Choroid plexus epithelial cell (primary cell): ENCODE measurements at places on chromosomes 1 and 21.

GRCh38 chr1:92934395-92935378 lies 26.6 kb downstream of the DIPK1A start:
- peak; percentile 73 for DNase-seq

GRCh38 chr21:25759573-25759972 lies 24.8 kb downstream of the GABPA start:
- peak; percentile 34 for DNase-seq

DNA sequence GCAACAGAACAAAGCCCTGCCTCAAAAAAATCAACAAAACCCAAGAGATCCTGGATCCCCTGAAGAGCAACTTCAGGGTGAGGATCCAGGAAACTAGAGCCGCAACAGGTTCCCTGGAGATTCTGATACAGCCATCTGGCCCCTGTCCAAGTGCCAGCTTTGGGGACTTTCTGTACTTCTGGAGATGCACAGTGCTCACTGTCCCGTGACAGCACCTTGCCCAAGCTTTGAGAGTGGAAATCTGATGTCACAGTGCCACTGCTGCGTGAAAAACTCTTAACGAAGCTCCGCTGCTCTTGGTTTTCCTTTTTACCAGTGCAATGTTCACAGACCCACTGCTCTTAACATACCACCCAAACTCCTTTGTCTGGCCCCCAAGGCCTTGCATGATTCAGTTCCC lies 26.3 kb downstream of the STK40 start:
- DNase-seq = no peak

GRCh38 chr21:46585191-46585953 lies 19.5 kb downstream of the S100B start:
- DNase-seq = no peak

GRCh38 chr1:203405703-203406438 lies 54.9 kb upstream of the FMOD start:
- no peak for DNase-seq

DNA sequence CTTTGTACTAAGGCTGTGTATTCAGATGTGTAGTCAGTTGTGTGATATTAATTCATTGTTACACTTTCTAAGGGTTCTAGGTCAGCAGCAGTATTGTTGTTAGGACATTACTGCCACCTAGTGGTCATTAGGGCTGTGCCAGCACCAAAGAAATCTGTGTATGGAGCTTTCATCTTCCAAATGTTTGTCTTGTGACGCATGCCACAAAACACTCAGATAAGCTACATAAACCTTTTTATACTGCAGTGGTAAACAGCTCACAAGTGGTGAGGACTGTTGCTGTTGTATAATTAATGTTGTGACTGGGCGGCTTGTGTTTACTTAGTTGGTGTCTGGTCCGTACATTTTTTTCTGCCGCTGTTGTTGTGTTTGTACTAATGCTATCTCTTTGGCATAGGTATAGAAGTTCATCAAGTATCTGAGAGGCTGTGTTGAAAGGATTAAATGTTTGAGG lies 51.7 kb downstream of the S1PR1 start:
- DNase-seq = peak; percentile 94

GRCh38 chr21:17780539-17780938 lies 38.6 kb downstream of the C21orf91 start:
- DNase-seq = no peak

DNA sequence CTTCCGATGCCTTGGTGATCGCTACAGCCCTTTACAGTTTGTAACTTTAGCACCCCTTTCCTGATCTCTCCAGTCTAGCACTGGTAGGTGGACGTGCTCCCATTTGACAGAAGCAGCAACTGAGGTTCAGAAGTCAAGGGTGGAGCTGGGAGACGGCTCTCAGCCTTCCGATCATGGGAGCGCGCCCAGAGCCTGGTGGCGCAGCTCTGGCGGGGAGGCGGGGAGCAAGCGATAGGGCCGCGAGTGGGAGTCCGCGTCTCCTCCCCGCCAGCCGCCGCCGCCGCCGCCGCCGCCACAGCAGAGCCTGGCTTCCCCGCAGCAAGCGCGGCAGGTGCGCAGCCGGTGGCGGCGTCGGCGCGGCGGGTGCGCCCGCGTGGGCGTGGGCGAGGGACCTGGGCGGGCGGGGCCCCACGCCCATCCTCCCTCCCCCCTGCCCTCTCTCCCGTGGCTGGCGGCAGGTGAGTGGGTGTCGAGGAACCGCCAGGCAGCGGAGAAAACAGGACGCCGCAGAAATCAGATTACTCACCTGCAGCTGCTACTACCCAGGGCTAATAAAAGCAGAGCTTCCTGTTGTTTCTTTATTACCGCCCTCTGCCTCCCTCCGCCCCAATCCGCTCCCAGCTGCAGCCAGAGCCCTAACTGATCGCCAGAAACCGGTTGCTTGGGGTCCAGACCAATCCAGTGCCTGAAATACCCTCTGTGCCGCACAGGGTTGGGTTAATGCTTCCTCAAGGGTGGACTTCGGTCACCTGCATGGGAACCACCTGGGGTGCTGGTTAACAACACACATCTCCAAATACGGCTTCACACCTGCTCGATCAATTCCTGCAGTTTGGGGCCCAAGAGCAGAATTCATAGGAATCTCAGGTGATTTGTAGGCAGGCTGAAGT lies 60.2 kb upstream of the ID3 start:
- no peak for DNase-seq

- DNase-seq = peak; percentile 50
These were observed 80.7 kb downstream of the GIPC2 start for GRCh38 chr1:78126506-78126905.
